ENCODE measurements at places on chromosomes 13 and 19.

- DNase-seq, result no peak
Measured at GRCh38 chr19:55196803-55197202, 12.5 kb downstream of the PTPRH start.

- no peak for DNase-seq
Measured at GRCh38 chr13:113456116-113456702, 2.9 kb upstream of the ADPRHL1 start.

- DNase-seq, result peak; percentile 99
Measured at GRCh38 chr19:9818734-9819595, at the start of gene FBXL12. Gene FBXL12 (minus strand): TSS chr19:9819079. CDS start chr19:9818813, 266 bp downstream.

- DNase-seq, result no peak
Measured at GRCh38 chr13:30618186-30618929, 638 bp downstream of the USPL1 start.

- peak; percentile 97 for DNase-seq
Measured at GRCh38 chr19:48637449-48637947, 319 bp upstream of the DBP start.

DNA sequence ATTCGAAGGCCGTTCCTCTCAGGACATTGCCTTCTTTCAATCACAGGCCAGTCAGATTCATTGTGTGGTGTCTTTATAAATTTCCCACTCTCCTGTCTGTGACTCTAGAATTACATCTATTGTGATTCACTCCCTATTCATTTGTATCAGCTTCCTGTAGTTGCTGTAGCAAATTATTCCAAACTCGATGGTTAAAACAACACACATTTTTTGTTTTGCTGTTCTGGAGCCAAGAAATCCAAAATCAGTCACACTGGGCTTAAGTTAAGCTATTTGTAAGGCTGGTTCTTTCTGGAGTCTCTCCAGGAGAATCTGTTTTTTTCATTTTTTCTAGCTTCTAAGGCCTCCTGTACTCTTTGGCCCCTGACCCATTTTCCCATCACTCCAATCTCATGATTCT, 1487.0 kb upstream of the SLC10A2 start:
- no peak for DNase-seq

DNA sequence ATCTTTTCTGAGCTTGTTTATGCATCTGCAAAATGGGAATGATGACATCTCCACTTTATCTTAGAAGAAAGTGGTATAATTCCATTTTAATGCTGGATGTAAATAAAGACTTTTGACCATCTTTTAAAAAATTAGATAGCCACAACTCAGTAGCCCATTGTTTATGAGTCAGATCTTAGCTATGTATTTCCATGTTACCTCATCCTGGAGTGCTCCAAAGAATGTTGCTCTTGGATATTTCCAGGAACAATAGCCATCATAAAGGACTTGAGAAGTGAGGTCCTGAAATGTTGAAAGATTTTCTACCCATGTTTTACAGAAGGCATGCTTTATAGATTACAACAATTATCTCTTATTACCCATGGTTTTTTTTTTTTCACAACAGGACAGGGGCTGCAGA, 229.3 kb upstream of the EDNRB start:
- DNase-seq, result no peak

DNA sequence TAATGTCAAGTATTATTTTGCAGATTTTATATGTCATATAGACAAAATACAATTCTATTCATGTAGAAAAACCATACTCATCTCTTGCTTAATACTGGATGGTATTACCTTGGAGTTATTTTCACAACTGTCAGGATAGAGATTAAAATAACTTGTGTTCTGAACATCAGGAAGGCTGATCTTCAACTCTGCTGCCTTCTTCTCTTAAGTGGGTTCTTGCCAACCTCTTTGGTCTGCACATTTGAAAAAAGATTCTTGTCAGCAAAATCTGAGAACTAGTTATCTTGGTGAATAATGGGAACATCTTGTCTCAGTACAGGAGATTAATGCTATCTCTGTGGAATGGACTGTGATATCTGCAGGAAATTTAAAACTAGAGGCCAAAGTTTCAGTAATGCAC, 95.2 kb upstream of the FAM216B start:
- DNase-seq, result no peak

GRCh38 chr19:51119611-51120010, 5.1 kb upstream of the SIGLEC9 start:
- DNase-seq, result no peak

DNA sequence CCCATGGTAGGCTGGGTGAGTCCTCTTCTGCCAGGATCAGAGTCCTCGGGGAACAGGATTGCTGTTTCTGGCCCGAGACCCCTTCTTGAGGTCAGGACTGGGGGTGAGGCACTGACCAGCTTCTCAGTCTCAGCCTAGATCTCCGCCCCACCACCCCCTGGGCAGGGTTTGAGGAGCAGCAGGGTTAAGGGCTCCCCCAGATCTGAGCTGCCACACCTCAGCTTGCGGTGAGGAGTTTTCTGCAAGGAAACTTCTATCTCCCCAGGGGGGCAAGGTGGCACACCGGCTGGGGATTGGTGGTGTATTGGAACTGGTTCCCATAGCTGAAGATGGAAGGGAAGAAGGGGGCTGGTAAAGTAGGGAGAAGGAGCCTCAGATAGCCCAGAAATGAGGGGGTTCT, 19.5 kb downstream of the CHST8 start:
- DNase-seq, result no peak

DNA sequence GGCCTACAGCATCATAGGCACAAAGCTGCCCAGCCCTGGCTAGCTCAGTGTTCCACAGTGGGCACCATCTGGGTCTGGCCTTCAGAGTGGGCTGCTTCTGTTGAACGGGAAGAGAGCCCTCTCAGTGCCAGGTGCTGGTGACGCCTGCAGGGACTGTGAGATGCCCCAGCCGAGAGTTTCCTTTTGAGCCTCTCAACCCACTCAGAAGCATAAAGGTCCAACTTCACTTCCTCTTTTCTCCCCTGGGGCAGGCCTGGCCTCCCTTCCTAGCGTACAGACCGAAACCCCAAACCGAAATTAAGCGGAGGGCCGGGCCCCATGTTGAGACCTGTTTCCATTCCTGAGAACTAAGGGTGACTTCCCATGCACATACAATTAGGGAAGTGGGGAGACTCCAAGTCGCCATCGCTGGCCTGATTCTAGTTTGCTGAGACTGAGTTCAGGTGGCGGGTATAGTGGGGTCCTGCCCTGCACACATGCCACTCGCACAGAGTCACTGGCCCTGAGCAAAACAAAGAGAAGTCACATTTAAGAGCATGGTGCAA, 6.9 kb downstream of the RAB8A start:
- no peak for DNase-seq

- DNase-seq, result no peak
Measured at GRCh38 chr13:110610955-110611595, 4.3 kb upstream of the NAXD start.

Data from iPS DF 6.9 (cell line).